ENCODE measurements at places on chromosomes 4 and X.

- no peak for DNase-seq
These were observed 150.1 kb downstream of the CRLF2 start for GRCh38 chrX:1062351-1062750.

- no peak for DNase-seq
These were observed 230.5 kb upstream of the LCORL start for GRCh38 chr4:18252052-18252451.

GRCh38 chr4:23547096-23547495, 342.8 kb downstream of the PPARGC1A start:
- DNase-seq = no peak

DNA sequence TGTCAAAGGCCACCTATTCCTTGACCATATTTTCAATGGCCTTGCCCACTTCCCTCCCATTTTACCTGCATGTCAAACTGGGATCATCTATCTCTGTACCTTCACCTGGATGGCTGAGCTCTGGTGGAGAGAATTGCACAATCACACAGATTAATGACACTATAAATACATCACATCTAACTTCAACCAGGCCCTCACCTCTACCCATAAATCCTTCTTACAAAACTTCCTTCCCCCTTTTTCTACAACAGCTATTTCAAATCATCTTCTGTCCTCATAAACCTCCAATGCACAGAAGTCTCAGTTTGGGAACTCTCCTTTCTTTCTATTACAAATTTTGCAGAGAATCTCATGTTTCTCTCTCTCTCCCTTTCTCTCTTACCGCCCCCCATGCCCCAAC, 9.2 kb downstream of the PALLD start:
- DNase-seq = no peak

DNA sequence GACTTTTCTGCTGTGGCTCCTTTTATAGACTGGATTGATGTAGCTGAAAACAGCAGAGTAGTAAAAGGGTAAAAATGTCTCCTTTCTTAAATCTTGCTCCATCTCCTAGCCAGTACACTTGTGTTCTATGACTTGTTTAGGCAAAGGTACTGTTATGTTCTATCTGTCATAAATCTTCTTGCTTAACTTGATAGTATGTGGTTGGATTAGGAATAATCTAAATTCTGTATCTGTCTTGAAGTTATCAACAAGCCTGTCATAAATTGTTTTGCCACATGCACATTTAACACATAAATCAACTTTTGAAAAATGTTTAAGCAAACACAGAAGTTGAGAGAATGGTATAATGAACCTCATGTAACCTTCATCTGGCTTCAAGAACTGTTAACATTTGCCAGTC, 157.0 kb downstream of the FRAS1 start:
- DNase-seq = no peak

DNA sequence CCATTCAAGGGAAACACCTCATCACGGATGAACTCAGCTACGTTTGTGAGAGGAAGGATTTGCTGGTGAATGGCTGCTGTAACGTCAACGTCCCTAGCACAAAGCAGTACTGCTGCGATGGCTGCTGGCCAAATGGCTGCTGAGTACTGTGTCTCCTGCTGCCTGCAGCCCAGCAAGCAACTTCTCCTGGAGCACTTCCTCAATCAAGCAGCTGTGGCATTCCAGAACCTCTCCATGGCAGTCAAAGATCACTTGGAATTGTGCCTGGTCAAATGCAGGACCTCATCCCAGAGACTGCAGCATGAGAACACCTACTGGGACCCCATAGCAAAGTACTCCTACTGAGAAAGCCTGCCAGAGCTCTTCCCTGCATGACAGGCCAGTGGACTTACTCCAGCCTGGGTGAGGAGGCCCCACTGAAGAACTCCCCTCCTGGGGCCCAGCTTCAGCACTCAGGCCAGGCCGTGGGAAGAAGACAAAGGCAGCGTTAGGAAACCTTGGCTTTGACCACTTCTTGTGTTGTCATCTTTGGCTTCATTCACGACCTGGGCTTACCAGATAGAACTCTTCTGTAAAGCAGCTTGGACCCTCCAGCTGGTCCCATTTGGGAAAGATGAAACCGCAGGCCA, 244.3 kb downstream of the RBMX2 start:
- no peak for DNase-seq

DNA sequence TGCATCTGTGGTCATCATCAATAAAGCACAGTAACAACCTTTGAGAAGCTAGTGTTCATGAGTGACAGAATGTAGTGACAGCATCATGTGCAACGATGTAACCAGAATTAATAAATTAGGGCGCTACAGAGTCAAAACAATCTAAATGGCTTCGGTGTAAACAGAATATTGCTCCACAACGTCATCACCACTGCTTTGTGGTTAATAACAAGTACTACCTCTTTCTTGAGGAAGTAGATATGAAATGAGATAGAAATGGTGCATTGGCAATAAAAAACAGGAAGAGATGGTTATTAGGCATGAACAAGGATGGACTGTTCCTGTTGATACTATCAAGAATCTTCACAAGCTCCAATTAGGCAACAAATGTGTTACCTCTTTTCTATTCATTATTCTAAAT, 8.7 kb upstream of the PDHA2 start:
- no peak for DNase-seq

- no peak for DNase-seq
These were observed 31.7 kb upstream of the ZNF41 start for GRCh38 chrX:47514533-47515235.

GRCh38 chr4:83929550-83929949, 393.6 kb downstream of the GPAT3 start:
- DNase-seq = no peak

- DNase-seq = no peak
These were observed 42.3 kb upstream of the SRD5A3 start for GRCh38 chr4:55303760-55304165.

GRCh38 chr4:5654791-5655190, 53.6 kb downstream of the EVC2 start:
- no peak for DNase-seq

GRCh38 chrX:154411981-154412340, 622 bp downstream of the TAFAZZIN start:
- DNase-seq = peak; percentile 48

DNA sequence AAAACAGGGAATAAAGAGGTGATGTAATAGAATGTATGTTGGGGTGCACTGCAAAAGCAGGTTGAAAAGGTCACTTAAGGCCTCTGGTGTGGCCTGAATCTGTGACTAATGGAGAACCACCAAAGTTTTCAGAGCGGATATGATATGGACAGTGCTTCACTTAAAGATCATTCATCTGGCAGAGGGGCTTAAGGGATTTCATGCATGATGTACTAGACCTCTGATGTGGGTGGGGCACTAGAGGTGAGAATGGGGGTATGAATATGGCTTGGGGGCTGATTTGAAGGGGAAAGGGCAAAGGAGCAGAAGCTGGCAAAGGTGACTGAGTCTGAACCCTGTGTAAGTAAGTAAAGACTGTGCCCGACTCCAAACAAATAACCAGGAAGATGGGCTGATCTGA, 62.4 kb upstream of the MCF2 start:
- DNase-seq = no peak

DNA sequence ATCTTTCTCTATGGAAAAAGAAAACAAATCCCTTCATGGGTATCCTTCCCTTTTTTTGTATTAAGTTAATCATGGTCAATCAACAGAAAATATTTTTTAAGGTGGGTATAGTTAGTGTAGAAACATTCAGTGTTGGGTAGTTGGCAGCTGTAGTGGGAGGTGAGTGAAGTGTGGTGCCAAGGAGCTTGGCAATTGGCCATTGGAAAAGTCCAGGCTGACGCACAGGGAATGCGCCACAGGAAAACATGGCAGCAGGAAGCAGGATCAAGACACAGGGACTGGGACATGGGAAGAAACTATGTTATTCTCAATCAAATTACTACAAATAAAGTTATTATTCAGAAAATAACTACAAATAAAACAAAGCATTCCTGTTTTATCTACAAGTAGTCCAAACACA, 20.0 kb downstream of the PALLD start:
- DNase-seq = no peak

GRCh38 chr4:105551965-105552746, at the start of gene ARHGEF38:
Gene ARHGEF38, plus strand, starts transcription at chr4:105552620. Its CDS starts 146 bp downstream, at chr4:105552766.
- DNase-seq = no peak

DNA sequence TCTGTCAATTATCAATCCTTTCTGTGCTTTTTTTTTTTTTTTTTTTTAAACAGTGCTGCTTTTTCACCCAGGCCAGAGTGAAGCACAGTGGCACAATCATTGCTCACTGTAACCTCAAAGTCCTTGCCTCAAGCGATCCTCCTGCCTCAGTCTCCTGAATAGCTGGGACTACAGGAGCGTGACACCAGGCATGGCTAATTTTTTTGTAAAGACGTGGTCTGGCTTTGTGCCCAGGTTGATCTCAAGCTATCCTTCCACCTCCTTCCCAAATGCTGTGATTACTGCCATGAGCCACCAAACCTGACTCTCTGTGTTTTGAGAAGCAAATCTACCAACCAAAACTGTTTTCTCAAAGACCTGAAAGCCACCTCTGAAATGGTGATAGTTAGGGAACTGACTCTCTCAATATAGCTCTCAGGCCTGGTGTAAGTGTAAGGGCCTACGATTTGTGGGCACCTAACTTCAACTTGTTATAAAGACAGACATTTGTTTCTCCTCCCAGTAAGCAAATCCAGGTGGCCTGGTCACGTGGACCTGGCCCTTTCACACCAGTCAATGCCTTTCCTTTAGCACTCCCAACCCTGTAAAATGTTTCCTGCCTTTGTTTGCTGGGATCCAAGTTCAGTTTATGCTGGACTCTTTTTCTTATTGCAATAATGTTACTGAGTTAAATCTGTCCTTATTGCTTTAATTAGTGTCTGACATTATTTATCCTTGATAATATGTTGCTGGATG, 2015.9 kb downstream of the PCDH7 start:
- no peak for DNase-seq

GRCh38 chr4:108008721-108009120, 19.0 kb downstream of the HADH start:
- no peak for DNase-seq

GRCh38 chr4:14520171-14520570, 482.1 kb upstream of the CPEB2 start:
- no peak for DNase-seq
